ENCODE measurements at places on chromosomes 13 and 19.

DNA sequence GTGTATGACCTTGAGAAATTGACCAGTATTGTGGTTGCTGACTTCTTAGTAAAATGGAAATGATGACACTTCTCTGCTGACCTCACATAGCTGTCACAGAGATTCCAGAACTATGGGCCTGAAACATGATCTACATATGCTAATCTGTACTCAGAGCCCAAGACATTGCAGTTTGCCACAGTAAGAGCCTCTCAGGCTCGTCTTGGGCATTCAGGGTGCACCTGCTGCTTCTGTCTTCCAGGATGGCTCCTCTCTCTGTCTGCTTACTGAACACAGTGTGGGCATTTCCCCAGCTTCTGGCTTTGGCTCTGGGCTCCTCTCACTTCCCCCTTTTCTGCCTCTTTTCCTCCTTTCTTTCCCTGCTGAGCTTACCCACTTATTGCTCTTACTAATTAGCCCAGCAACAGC lies 22.3 kb upstream of the SLC46A3 start:
- no peak for DNase-seq

DNA sequence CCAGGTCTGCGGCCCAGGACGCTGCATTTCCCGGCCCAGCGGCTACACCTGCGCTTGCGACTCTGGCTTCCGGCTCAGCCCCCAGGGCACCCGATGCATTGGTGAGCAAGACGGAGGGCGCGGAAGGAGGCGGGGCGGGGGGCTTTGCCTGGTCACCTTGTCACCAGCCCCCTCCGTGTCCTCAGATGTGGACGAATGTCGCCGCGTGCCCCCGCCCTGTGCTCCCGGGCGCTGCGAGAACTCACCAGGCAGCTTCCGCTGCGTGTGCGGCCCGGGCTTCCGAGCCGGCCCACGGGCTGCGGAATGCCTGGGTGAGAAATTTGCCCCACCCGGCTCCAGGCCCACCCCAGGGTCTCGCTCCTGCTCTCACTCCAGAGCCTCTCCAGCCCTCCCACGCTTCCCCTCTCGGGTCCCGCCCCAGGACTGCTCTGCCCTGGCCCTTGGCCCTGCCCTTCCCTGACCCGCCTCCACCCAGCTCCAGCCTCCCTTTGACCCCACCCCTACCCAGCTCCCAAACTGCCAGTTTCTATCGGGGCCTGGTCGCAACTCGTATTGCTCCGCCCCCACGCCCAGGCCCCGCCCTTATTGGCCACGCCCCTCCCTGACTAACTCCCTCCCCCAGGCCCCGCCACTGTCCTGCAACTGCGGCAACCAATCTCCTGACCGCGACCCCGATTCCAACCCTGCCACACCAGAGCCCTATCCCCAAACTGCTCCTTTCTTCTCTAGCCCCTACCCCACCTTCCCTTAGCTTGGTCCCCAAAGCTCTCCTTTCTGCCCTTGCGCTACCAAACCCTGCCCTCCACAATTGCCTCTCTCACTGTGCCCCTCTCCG lies 8.6 kb downstream of the LTBP4 start:
- no peak for DNase-seq

DNA sequence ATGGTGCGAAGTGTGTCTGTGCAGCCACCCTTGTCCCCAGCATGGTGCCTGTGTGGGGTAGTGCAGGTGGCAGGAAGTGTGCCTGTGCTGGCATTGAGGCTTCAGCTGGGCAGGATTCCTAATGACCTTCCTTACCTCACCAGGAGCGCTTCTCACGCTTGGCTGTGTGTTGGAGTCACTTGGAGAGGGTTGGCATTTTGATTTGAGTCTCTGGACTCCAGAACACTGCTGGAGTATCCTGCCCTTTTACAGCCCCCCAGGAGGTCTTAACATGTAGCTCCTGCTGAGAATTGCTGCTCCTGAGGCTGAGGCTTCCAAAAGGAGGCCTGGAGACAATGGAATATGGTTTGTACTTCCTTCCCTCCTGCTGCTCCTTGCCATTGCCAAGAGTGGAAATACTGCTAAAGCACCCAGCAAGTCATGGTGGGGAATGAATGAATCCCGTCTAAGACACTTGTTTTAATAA lies 87.1 kb downstream of the ARHGEF7 start:
- DNase-seq: peak; percentile 40

DNA sequence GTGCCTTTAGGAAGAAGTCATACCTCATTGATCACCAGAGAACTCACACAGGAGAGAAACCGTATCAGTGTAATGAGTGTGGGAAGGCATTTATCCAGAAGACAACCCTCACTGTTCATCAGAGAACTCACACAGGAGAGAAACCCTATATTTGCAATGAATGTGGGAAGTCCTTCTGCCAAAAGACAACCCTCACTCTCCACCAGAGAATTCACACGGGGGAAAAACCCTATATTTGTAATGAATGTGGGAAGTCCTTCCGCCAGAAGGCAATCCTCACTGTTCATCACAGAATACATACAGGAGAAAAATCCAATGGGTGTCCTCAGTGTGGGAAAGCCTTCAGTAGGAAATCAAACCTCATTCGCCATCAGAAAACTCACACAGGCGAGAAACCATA lies 21.9 kb downstream of the ZNF382 start:
- no peak for DNase-seq

DNA sequence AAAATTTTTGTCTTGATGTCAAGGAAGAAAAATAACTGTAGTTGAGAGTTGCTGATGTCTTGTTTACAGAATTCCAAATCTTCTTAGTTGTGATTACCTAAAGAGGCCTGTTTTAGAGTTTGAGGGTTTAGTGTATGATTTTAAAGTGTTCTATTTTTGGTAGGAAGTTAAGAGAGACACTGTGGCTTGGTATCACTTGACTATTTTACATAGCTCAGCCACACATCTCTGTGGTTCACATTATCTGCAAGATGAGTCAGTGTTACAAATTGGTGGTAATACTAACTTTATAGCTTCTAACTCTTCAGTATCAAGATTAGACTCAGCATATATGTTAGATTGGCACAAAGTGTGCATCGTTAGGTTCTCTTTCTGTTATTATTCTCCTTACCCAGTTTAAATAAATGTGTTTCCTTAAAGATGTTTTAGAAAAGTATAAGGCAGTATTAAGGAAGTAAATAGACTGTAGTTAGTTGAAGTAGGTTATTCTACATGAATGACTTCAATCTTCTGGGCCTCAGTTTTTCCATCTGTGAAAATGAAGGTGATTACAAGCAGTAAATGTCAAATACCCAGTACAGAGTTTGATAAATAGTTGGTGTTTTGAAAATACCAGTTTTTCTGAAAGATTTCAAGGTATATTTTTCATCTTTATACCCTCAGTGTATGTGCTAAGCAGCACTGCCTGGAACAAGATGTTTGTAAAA lies 33.4 kb downstream of the COG6 start:
- no peak for DNase-seq

- no peak for DNase-seq
Observed at GRCh38 chr13:39893808-39894207, 238.3 kb downstream of the COG6 start.

DNA sequence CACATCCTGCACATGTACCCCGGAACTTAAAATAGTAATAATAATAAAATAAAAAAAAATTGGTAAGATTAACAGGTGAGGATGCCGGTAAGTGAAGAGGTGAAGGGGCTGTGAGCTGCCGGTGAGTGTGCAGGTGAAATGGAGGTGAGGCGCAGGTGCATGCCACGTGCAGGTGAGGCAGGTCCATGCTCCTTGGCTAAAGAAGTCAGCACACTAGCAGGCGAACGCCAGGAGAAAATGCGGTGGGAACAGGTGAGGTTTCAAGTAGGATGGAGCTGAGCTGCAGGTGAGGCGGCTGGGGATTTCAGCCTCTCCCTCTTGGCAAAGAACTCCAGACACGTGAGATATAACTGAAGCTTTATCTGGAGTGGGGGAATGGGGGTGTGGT lies 7.5 kb upstream of the TNFSF14 start:
- DNase-seq: no peak

- no peak for DNase-seq
Observed at GRCh38 chr13:113787694-113788093, 28.7 kb downstream of the TMEM255B start.

DNA sequence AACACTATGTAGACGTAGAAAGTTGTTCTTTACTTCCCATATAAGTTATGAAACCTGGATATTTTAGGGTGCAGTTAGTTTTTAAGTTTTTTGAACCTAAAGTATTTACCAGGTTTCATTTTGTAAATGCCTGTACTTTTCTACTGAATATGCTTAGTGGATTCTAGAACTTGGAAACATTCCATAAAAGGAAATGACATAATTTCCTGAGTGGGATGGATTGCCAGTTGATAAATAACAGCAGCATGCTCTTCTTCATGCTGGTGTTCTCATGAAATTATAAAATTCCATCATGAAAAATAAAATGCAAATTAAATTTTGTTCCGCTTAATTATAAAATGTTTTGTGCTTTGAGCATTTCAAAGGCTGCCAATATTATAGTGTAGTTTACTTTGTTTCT lies 362.2 kb upstream of the PCDH20 start:
- DNase-seq: no peak

DNA sequence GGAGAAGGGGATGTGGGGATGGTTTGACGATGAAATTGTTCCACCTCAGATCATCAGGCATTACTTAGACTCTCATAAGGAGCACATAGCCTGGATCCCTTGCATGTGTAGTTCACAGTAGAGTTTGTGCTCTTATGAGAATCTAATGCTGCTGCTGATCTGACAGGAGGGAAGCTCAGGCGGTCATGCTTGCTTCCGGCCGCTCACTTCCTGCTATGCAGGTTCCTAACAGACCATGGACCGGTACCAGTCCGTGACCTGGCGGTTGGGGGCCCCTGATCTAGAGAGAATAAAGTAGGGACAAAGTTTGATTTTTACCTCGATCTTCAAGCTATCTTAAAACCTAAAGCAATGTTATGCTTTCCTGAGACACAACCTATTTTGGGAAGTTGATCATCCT lies 373.8 kb upstream of the ARGLU1 start:
- no peak for DNase-seq

GRCh38 chr13:23778002-23778652 lies 111.1 kb downstream of the MIPEP start:
- no peak for DNase-seq

GRCh38 chr19:16585094-16585801 lies 13.0 kb upstream of the SLC35E1 start:
- no peak for DNase-seq

DNA sequence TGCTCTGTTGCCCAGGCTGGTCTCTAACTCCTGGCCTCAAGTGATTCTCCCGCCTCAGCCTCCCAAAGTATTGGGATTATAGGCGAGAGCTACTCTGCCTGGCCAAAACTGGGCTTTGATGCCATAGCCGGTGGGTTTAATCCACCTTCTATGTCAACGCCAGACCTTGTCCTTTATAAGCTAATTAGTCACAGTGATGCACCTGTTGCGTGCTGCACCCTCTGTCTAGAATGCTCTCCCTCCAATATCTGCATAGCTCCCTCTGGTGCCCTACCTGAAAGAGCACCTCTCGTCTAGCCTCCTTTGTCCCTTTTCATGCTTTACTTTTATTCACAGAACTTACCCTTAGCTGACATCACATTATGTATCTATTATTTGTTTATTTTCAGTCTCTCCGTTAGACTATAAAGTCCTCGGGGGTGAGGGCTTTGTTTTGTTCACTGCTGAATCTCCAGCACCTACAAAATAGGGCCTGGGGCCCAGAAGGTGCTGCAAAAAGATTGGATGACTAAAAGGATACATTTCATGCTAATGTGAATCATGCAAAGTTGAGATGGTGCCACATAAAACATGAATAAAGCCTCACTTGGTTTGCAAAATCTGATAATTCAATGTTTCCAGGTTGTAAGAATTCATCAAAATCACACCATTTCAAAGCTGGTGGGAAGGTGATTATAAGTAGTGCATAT lies 148.1 kb downstream of the USP12 start:
- DNase-seq: no peak

DNA sequence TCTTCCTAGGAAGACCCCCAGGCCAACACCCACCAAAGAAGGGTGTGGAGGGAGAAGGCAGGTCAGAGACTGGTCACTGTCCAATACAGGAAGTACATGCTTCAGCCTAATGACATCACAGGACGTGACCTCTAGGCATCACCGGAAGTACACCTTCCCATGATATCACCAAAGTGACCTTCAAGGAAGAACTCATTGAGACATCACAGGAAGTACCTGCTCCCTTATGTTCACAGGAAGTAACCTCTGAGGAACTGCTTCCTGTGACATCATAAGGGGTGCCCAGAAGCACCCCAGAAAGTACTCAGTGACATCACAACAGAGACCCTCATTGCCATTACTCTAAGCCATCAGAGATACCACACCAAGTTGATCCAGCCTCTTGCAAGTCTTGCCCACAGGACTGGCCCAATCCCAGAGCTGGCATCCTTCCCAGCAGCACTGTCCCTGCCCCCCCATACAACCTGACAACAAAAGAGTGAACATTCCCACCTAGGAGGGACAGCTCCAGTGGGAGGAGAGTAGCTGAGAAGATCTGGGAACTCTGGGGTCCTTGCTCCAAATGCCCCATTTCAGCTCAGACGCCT lies 24.2 kb upstream of the NANOS2 start:
- DNase-seq: no peak

GRCh38 chr13:75867379-75868117 lies 231.4 kb downstream of the LMO7 start:
- DNase-seq: no peak

DNA sequence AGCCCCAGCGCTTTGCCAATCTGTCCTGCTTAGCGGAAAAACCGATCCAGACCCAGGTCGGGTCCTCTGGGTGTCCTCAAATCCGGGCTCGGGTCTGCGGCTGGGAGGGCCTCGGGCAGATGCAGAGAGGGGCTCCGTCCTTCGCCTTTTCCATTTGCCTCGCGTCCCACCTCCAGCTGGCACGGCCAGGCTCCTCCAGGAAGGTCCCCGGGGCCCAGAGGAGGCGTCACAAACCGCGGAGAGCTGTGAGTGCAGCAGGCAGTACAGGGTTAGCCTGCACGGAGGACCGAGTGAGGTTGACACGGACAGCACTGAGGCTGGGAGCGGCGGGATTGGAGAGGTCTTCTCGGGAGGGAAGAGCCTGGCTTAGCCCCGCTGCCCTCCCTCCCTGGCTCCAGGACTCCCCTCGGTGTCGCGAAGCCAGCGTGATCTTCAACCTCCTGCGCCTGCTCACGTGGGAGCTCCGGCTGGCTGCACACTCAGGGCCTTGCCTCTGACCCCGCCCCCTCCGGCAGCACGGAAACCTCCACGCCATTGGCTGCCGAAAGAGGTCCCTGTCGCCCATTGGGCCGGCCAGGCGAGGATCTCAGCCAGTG lies 2.8 kb upstream of the IFNL2 start:
- DNase-seq: no peak

DNA sequence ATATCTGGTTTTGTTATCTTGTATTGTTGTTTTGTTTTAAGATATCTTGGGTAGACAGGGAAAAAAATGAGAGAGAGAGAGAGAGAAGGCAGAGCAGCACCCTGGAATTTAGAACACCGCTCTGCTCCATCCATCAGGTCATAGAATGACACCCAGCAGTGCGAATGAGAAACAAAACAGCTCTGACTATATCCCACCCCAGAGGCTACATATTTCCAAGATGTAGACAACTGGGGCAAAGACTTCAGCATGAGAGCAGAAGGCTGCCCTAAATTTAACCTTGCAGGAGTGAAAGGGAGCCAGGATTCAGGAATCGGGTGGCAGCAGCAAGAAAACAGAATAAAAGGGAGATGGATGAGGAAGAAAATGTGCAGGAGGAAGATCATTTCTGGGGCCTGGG lies 46.5 kb downstream of the TNFSF13B start:
- no peak for DNase-seq

Measured in NCI-H1092 (cell line).